Gastroesophageal sphincter (tissue), 4 donors: ENCODE measurements at places on chromosomes 2 and 18. TPM values are rescaled to one million over a fixed set of nuclear protein-coding genes. Genes with fewer than 3 reads are reported as not detected.

CRYBA2 gene
- total RNA-seq = not detected

REG3G gene
- total RNA-seq = not detected

GTF3C2 gene
- 30.3 TPM for total RNA-seq

KLHL14 gene
- total RNA-seq = 0.39 TPM

COL4A3 gene
- total RNA-seq = 6.9 TPM

ESPNL gene
- total RNA-seq = 0.31 TPM

ZSWIM2 gene
- total RNA-seq = not detected

TMEM214 gene
- total RNA-seq = 23.2 TPM

SP110 gene
- total RNA-seq = 37.5 TPM

DNA sequence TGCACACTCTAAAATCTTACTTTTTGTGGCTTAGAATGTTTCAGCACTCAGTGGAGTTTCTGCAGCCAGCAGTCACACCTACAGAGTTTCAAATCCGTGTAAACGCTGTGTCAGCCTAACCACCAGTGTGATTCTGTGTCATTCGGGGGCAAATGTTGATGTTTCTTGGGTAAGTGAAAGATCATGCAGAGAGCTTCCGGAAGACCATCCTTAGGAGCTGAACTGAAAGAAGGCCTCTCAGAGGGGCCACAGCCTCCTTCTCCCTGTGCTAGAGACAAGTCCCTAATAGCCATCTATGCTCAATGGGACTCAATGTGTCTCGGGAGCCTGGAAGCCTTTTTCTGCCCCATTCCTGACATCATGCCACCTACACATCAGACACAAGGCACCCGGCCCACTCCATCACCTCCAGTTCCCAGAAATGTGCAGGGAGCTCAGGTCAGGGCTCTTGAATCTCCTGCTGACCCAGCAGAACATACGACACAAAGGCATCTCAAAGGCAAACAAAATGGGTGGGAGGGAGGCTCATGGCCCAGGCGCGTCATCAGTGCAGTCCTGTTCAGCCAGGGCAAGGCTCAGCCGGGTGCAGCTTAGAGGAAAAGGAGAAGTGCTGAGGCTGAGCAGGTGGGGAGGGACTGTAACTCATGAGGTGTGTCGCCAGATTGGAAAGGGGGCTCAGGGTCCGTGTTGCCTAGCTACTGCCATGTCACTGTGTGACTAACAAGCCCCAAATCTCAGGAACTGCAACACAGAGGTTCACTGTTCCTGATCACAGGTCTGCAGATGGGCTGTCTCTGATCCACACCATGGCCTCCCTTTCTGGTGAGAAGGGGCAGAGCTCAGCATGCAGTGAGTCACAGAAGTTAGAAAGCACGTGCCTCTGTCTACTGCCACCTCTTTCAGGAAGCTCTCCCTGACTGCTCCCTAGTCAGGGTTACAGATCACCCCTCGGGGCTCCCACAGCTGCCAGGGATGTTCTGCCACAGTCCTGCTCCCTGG, 82.0 kb downstream of the SMAD7 start:
- ATAC-seq = no peak

GRCh38 chr18:9296233-9297006, 38.2 kb upstream of the TWSG1 start:
- ATAC-seq = no peak

- no peak for ATAC-seq
These were observed 1368.4 kb upstream of the CELF4 start for GRCh38 chr18:38933910-38934510.

DNA sequence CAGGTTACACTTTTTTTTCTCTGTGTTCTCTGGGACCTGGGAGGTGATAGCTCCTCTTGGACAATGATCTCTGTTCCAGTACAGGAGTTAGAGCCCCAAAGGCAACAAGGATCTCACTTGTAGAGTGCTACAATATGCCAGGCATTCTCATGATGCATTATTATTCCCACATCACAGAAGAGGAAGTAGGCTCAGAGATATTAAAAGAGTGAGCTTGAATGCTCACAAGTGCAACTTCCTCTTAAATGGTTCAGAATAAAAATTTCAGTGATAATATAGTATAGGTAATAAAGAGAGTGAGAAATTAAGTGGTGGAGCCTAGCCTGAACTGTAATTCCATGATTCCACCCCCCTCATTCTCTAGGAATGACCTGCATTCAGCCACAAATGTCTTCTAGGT, 21.4 kb downstream of the POLE4 start:
- ATAC-seq = no peak

- no peak for ATAC-seq
These were observed 36.3 kb upstream of the LGALSL start for GRCh38 chr2:64417624-64418023.

DNA sequence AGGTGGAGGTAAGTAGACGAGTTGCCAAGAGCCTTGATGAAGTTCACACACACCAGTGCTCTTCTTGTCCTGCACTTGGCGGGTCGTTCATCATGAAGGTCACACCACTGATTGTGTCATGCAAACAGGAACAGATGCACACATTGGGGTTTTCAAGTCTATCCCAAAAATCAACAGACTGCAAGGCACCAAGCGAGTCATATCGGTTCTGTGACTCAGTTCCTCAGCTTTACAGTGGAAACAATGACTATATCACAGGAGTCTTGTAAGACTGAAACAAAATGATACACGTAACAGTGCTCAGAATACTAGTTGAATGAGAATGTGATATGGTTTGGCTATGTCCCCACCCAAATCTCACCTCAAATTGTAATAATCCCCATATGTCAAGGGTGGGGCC, 526.9 kb upstream of the ID2 start:
- no peak for ATAC-seq

GRCh38 chr18:80194874-80195570, 52.3 kb downstream of the PARD6G start:
- no peak for ATAC-seq

- ATAC-seq = no peak
These were observed 285.2 kb downstream of the MYCN start for GRCh38 chr2:16225545-16225944.

DNA sequence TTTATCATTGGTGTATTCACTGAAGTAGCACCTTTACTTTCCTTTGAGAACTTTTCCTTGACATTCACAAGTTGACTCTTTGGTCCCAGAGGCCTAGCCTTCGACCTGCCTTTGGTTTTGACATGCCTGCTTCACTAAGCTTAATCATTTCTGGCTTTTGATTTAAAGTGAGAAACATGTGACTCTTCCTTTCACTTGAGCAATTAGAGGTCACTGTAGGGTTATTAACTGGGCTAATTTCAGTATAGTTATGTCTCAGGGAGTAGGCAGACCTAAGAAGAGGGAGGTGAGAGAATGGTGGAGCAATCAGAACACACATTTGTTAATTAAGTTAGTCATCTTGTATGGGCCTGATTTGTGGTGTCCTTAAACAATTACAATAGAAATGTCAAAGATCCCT, 1040.7 kb upstream of the SLC39A10 start:
- no peak for ATAC-seq

DNA sequence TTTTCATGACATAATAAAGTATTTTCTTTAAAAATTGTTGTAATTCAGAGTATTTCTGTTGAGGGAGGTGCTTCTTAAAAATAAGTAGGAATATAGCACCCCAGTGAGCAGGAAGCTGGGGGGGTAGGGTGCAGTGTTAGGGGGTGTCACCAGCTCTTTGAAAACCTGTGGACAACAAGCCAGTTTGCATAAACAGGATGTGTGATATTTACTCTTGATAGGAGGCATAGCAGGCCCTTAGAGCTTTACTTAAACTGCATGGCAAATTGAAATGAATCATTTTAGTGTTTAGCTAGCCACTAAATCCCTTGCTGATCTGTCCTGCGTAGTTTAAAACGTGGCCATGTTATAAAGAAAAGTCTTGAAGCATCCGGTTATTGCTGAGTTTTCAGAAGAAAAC, 8.4 kb downstream of the TGIF1 start:
- no peak for ATAC-seq

GRCh38 chr2:108583903-108584520, 49.7 kb downstream of the LIMS1 start:
- peak; percentile 87 for ATAC-seq

- ATAC-seq = no peak
These were observed 48.6 kb downstream of the BIN1 start for GRCh38 chr2:127058246-127058953.

DNA sequence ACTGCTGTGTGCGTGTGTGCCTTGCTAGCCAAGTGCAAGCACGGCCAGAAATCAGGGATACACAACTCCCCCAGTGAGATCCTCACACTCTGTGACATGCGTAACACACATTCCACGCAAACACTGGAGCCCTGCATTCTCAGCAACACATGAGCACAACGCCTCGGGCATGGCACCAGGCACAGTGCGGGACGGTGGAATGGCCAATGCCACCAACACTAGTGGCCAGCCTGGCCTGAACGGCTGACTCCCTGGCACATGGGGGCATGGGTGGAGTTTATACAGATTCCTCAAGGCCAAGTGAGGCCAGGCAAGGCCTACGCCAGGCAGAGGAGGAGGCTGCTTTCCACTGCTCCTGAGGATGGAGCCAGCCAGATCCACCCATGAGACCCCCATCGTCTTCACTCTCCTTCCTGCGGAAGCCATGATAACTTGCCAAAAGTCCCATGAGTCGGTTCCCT, 56.2 kb downstream of the ANKMY1 start:
- ATAC-seq = no peak

DNA sequence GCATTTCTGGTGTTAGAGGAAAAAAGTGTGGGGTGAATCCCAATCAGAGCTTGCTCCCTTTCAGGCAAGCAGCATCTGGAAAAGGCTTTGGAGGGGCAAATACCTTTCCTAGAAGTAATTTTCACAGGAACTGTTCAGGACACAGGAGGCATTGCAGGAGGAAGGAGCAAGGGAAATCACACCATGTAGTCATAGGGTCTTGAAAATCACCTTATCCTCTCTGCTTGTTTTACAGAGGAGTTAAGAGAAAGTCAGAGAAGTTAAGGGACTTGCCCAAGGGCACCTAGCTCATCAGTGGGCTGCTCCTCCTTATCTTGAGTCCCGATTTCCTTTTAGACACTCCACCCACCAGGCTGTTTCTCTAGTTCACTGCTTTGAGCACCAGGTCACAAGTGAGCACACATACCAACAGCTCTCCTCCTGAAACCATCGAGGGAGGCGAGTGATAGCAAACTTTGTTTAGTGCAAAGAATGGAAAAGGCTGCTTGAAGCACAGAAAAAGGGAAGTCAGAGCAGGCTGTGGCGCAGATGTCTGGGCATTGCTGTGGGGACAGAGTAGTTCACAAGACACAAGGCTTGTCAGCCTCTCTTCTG, 89.2 kb upstream of the CXCR4 start:
- ATAC-seq = peak; percentile 43

DNA sequence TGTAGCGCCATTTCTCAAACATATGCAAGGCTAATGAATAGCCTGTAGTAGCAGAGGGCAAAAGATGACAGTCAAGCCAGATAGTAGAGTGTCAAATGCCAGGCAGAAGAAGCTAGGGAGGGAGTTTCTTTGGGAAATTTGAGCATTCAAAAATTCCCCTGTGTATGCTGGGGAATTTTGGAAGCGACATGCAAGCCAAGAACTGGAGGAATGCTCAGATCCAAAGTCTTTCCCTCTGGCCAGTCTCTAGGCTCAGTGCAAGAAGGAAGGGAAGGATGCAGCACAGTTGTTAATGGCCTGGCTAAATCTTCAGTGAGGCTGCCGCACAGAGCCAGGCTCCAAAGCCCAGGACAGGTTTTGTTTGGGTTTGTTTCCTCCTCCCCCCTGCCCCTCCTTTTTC, 59.9 kb downstream of the ATP9B start:
- no peak for ATAC-seq

DNA sequence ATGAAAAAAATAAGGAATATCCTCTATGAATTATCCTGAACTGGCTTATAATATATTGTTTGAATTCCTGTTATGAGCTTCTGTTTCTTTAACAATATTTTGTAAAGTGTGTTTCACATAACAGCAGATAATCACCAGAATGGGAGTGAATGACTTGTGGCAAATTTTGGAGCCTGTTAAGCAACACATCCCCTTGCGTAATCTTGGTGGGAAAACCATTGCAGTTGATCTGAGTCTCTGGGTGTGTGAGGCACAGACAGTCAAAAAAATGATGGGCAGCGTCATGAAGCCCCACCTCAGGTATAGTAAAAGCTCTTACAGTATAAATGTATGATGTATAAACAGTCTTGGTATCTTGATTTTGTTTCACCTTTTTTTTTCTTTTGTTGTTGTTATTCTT, 5.9 kb downstream of the GEN1 start:
- ATAC-seq = no peak

DNA sequence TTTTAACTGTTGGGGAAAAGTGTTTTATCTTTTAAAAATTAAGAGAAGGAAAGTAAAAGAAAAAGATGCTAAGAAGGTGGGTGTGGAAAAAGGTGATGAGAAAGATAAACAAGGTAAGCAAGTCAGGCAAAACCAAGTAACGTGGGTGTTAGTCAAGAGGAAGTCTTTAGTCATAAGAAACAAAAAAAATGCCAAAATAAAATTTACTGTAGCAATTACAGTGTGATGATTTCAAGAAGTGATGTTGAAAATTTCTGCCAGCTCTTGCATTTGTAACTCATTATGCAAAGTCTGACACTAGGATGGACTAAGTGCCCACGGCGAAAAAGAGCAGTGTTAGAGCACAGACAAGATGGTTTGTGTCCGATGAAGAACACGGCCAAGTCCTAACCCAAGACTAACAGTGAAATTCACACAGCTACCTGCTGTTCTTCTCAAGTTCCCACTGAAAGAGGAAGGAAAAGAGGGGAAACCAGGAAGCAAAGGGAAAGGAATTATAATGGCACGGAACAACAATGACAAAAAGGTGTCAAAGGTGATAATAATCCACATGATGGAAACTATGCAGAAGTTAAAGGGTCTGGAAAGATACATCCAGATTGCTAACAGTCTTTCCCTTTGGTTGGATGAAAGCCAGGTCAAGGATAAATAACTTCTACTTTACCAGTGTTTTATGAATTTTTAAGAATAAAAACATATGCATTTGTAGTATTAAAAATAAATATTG, 34.1 kb downstream of the NOL10 start:
- no peak for ATAC-seq
